ENCODE measurements at places on chromosomes 7 and 10.
A peak's percentile ranks its signal among the peaks of the same experiment; 100 is the strongest.

- DNase-seq, result no peak
Observed at GRCh38 chr10:63415640-63416244, 50.0 kb downstream of the JMJD1C start.

DNA sequence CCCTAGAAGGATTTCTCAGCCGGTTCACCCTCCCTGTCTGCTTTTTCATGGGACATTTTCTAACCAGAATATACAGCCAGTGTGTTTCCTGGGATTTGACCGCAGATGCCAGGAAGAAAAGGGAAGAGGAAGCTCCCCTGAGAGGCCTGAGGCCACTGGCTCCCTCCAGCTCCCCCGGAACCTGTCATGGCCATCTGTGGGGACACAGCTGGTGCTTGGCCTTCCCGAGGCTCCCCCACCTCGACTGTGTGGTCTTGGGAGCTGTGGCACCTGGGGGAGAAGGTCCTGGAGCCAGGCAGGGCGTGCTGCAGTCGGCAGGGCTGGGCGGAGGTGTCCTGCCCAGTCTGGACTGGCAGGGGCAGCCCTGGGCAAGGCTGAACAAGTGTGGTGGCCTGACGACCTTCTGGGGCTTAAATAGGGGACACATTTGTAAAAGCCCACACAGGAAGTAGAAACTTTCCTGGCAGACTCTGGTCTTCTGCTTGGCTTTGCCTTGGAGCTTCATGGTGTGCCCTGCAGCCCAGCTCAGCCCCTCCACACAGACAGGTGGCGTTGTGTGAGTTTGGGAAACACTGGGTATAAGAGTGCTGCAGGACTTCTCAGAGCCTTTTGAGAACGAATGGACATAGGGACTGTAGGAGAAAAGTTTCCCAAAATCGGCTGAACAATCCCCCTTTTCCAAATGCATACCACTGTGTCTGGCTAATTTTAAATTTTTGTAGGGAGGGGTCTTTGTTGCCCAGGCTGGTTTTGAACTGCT is 6.8 kb downstream of the BRI3 start:
- DNase-seq, result no peak

DNA sequence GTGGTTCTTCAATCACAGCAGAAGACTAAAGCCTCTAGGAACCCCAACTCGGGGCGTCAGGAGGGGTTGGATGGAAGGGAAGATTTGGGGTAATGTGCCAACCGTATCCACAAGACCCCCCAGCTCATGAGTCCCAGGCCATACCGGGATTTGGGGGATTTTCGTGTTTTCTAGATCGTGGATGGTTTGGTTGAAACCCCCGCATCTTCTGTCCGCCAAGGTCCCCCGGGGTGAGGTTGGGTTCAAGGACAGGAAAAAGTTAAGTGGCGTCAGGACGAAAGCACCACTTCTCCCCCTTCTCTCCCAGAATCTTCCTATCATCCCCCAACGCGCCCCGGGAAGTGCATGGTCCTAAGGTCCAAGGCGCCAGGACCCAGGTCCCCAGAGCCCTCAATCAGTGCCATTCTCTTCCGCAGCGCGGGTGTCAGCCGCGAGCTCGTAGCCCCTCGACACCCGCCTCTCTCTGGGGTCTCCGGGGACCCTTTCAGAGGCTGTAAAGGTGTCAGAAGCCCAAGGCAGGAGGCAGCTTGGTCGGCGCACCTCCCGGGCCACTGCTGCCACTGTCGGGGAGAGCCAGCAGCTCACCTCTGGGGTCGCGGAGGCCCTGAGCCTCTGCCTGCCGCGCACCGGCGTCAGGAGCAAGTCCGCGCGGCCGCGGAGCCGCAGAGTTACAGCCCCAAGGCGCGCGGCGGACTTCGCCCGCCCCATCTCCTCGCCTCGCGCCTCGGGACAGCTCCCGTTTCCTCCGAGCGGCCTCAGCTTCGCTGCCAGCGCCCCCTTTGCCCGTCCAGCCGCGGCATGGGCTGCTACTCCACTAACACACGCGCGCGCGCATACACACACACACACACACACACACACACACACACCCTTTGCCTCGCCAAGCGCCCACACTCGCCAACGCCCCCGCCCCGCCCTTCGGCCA is 1.5 kb downstream of the MKX start:
- no peak for DNase-seq

DNA sequence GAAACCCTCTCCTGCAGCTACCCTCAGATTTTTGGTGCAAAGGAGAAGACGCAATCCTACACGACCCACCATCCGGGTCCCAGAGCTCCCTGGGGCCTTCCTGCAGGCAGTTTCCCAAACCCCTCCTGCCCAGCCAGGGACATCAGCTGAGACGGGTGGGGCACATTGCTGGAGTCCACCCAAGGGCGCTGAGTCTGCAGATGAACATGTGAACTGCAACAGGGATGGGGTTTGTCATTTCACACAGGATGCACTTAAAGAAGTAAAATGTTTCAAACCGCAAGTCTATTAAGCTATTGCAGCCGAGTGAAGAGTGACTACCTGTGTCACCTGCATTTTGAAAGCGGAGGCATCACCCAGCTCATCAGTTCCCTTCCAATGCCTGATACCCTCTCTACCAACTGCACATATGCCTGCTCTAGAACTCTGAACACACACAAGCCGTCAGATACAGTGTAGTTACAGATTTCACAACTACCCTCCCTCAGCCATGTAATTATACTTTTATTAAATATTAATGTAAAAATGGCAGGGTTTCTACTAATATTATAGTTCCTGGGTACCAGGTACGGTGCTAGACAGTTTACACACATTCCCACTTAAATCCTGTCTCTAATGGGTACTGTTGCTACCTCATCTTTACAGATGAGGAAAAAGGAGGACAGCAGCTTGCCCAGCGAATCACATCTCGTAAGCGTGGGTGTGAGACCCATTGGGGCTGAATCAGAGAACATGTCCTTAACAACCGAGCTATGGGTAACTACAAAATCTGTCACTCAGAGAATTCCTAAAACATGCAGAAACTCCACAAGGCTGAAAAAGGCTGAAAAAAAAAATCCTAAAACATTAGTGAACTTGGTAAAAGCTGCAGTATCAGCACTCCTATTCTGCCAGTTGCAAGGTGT is 71.2 kb downstream of the GRB10 start:
- DNase-seq, result no peak

DNA sequence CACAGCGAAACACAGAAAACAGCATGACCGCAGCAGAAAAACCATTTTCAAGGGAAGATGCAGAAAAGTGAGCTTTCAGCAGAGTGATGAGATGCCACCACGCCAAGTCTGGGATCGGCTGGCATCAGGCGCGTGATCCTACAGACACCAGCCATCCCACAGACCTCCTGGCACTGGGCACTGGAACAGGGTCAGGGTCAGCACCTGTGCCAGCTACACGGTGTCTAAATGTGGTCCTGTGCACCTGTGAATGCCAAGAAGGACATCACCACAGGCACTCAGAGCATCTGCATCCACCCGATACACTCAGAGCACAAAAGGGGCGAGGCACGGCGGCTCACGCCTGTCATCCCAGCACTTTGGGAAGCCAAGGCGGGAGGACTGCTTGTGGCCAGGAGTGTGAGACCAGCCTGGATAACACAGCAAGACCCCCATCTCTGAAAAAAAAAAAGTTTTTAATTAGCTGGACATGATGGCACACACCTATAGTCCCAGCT is 31.5 kb downstream of the STK32C start:
- no peak for DNase-seq

DNA sequence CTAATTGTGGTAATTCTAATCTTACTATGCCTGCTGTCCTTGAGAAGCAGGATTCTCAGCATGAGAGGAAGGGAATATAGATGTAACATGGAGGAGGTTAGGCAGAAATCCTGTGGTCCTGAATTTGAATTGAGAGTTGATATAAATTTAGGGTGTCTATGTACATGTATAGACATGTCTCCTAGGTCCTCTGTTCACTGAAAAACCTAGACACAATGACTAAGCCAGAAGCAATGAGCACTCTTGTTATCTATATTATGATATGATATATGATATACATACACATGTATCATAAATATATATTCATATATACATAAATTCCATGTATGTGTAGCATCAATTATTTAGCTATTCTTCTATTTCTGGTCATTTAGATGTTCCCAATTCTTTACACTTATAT is 173.3 kb upstream of the MKLN1 start:
- DNase-seq, result no peak

DNA sequence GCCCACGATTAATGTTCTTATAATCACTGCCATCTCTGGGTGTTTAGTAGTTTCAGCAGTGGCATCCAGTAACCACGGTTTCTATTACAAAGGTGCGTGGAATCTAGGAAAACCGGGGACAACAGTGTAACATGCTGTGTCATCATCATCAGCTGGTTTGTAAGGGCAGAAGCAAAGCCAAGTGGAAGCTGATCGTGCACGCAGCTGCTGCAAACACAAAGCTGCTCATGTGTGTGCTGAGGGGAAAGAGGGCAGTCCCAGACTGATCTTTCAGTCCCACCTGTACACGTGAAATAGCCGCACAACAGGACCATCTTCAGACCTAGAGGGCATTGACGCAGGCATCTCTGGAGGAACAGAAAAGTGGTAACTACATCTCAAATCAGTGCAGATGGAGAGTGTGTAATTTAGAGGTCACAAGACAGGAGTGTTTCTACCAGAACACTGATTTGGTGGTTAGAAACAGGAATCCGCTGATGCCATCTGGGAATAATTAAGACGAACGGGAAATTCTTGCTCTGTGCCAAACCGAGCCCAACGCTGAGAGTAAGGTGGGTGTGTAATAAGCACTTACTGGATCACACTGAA is 13.4 kb downstream of the ANKRD16 start:
- DNase-seq, result no peak

DNA sequence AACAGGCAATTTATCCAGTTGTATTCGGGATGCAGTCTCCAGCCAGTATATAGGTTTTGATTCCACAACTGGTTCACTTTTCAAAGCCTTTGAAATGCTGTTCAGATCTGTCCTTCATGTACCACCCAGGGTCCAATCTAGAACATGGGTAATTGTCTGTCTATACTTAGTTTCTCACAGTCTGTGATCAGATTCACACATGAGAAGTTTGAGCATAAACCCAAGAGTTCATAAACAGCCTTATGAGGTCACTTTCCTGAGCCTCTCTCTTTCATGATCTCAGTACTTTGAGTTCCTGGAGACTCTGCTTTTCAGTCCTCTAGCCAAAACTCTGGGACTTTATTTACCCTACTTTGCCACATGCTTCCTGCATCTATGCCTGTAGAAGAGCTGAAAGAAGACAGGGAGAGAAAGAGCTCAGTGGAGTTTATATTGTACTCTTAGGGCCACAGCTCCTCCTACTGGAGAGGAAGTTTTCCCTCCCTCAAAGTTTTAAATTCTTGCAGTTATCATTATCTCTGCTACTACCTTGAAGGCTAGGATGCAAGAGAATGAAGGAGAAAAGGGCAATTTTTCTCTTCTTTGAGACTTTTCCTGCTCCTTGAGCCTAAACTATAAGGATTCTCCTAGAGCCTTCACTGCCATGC is 172.0 kb downstream of the ZEB1 start:
- no peak for DNase-seq

- DNase-seq, result no peak
Observed at GRCh38 chr7:38448584-38449234, 175.3 kb upstream of the TARP start.

DNA sequence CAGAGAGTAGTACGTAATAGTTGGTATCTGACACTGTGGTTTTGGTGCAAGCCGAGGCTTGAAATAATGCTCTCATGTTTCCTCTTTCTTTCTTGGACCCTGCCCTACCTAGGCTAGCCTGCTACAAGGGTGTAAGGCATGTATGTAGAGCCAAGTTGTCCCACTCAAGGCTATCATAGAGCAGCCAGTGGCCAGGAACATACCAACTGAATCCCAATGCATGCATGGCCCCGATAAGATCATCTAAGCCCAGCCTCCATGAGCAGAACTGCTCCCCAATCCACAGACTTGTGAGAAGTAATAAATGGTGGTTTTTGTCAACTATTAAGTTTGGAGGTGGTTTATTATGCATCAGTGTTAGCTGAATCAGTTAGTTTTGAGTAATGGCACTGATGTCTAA is 250.2 kb downstream of the SH2D4B start:
- no peak for DNase-seq

- peak; percentile 54 for DNase-seq
Observed at GRCh38 chr10:99232360-99232999, 3.2 kb downstream of the HPSE2 start.

- DNase-seq, result no peak
Observed at GRCh38 chr7:113176836-113177235, 58.5 kb upstream of the SMIM30 start.

DNA sequence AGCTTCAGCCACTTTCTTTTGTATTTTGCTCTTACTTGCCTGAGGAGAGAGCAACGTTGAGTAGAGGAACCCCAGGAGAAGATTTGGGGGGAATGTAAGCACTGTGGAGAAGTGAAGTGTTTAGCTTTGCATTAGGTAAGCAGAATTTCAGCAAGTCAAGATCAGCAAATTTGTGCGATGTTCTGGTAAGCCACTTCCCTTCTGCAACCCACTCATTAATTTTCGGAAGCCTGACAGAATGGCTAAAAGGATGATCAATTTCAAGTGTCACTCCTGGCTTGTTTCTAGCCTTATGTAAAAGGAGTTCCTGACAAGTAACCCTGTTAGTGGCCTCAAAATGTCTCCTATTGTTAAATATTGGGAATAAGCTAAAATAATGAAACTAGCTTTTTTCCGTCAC is 48.5 kb upstream of the NXPH1 start:
- no peak for DNase-seq

GRCh38 chr7:128357217-128357613 is 4.3 kb downstream of the PRRT4 start:
- no peak for DNase-seq

GRCh38 chr10:33434933-33435332 is 100.5 kb upstream of the NRP1 start:
- DNase-seq, result no peak

- DNase-seq, result no peak
Observed at GRCh38 chr10:16690417-16690816, 126.8 kb downstream of the RSU1 start.

- DNase-seq, result no peak
Observed at GRCh38 chr10:95425592-95426465, 135.0 kb upstream of the PDLIM1 start.

GRCh38 chr10:62844280-62845011 is 28.3 kb upstream of the EGR2 start:
- no peak for DNase-seq

GRCh38 chr7:73644688-73645286 is 20.5 kb upstream of the MLXIPL start:
- no peak for DNase-seq

GRCh38 chr7:50644586-50644985 is 79.4 kb upstream of the DDC start:
- no peak for DNase-seq
